Heart right ventricle (tissue), 16 donors: ENCODE measurements at places on chromosomes 3 and 15. TPM values are rescaled to one million over a fixed set of nuclear protein-coding genes. Genes with fewer than 3 reads are reported as not detected.

ADAMTS7 gene
- 19.2 TPM for total RNA-seq

SGO1 gene
- total RNA-seq = not detected

ANKRD34C gene
- total RNA-seq = not detected

STAC gene
- 1.5 TPM for total RNA-seq

ACKR2 gene
- total RNA-seq = 2.1 TPM

IFT80 gene
- total RNA-seq = 16.3 TPM

CLDN1 gene
- total RNA-seq = 0.11 TPM

ITPKA gene
- total RNA-seq = 0.71 TPM

DUSP7 gene
- 11.3 TPM for total RNA-seq

CTXN2 gene
- not detected for total RNA-seq

ANKUB1 gene
- total RNA-seq = not detected

LMAN1L gene
- 6.6 TPM for total RNA-seq

TM4SF18 gene
- total RNA-seq = 10.3 TPM

SI gene
- total RNA-seq = not detected

ZMYND10 gene
- total RNA-seq = not detected

AHSG gene
- not detected for total RNA-seq
